ENCODE measurements at places on chromosomes 1 and 21.

DNA sequence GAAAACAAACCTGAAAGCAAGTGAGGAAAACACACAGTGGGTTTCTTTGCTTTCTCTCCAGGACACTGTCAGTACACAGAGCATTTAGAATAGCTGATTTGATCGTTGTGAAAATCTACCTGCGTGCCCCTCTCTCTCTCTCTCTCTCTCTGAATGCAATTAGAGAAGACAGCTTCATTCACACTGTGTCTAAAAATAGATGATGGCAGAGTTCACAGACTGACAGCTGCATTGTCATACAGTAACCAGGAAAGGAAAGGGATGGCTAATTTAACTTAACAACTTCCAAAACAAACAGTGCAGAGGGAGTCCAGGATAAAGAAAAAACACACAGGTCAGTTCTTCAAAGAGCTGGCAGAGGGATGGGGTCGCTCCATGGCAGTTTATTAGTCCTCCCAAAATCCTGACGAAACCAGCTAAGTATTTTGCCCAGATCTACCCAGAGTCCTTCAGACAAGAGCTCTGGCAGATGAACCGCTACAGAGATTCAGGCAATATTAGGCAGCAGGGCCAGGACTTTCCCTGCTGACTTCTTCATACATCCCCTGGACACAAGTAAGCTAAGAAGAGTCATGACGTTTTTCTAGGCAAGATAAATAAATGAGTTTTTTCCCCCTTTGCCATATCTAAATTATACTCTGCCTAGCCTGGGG lies 58.9 kb downstream of the WLS start:
- no peak for DNase-seq

DNA sequence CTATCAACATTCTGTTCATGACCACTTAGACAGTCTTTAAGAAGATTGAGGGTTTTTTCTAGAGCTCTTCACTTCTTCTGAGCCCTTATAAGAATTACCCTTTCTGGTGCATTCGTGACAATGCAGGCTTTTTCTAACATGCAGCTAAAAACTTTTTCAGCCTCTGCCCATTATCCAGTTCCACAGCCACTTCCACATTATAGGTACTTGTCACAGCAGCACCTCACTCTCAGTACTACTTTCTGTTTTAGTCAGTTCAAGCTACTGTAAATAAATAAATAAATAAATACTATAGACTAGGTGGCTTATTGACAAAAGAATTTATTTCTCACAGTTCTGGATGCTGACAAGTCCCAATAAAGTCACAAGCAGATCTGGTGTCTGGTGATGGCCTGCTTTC lies 284.4 kb upstream of the PKN2 start:
- DNase-seq: no peak

GRCh38 chr21:31502537-31503143 lies 156.9 kb upstream of the SOD1 start:
- no peak for DNase-seq

- no peak for DNase-seq
Measured at GRCh38 chr1:54703471-54703870, 12.2 kb upstream of the TTC4 start.

GRCh38 chr1:92784021-92784638 lies 778 bp downstream of the EVI5 start:
- DNase-seq: peak; percentile 27

- no peak for DNase-seq
Measured at GRCh38 chr21:30256100-30256499, 26.6 kb downstream of the KRTAP24-1 start.

DNA sequence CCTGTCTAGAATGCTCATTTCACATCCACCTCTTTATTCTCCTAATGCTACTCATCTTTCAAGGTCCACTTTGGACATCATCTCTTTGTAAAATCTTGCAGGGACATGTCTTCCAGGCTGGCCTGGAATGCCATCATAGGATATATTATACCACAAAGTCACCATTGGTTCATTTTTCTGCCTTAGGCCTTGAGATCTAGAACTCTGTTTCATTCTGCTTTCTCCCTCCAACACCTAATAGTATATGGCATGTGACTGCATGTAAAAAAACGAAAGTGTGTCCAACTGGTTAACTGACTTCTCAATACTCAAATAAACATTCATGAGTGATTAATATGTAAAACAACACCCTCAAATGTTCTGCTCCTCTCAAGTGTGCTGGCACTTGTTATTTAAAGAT lies 84.1 kb downstream of the RGS2 start:
- no peak for DNase-seq
